ENCODE measurements at places on chromosomes 5 and 9.

DNA sequence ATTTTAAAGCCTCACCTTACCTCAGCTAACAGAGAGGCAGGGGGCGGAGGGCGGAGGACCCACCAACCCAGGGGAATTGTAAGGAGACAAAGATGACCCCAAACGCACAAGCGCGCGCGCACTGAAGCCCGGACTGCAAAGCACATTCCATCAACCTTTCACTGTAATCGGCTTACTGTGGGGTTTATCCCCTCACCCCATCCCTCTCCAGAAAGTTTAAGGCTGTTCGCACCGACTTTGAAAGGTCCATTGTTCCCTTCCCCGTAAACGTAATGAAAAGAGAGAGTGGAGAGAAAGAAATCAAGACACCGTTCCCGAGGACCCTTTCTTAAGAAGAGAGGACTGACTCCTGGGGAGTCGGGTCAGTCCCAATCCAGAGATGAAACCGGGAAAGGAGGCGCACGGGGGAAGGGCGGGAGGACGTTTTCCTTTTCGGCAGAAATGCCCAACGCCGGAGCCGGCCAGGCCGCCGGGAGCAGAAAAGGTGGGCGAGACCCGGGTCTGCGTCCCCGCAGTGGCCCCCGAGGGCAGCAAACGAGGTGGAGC is 464 bp downstream of the CEMIP2 start:
- no peak for DNase-seq

DNA sequence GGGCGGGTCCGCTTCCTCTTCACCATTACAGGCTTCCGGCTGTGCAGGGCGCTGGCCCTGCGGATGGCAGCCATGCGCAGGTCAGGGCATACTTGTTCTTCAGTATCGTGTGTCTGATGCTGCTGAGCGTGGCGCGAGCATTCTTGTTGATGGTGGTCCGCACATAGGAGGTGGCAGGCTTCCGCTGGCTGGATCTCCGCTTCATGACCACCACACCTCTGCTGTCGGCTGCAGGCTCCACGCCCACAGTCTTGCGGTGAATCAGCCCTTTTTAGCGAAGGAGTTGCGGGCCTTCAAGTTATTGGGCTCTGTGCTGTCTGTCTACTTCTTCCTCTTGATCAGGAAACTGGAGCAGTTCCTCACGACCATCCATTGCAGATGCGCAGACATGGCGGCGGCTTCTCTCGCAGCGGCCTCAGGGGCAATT is 62.4 kb upstream of the ZNF608 start:
- no peak for DNase-seq

DNA sequence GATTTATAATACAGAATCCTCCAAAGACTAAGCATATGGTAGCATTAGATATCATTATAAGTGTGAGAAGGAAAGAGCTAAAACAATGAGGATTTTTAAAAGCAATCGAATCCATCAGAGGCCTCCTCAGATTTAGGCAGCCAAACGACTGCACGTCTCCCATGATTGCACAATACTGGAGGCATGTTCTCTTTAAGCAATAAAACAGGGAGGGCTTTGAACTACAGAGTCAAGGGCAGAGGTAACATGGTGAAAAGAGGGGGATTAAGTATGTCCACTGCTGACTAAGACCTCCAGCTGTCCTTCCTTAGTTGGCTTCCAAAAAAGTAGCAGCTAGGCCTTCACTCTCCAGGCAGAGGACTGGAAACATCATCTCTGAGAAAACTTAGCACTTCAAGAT is 298.7 kb upstream of the RGMB start:
- DNase-seq, result no peak

- DNase-seq, result peak; percentile 77
Measured at GRCh38 chr5:181190711-181191525, 14.1 kb downstream of the TRIM7 start.

DNA sequence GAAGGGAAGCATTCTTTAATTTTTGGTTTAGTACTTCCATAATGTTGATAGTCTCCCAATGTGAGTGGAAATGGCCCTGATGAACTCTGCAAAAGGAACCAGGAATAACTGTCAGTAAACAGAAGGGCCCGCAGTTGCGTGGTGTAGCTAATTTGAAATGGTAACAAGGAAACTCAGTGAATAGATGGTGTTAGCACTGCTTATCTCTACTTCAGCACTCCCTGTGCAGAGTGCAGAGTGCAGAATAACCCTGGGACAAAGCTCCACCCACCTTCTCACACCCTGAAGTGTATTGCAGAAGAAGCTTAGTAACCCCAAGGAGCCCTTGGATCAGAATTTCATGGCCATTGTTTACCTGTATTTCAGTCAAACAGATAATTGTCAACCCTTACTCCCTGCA is 158.9 kb downstream of the PCSK5 start:
- DNase-seq, result no peak

DNA sequence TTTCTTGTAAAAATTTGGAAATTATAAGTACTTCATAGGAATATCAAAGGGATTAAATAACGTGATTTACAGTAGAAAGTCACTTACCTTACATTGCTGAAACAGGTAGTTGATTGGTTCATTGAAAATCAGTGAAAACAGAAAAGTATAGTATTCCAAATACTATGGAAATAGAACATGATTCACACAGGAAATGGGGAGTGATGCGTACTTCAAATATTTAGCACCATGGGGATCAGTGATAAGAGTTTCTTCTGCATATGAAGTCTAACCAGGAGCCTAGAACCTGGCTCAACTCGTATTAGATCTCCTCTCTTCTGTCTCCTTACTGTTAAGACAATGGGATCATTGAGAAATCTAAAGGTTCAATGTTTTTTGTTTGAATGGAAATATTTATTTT is 133.3 kb downstream of the FAM174A start:
- DNase-seq, result no peak

DNA sequence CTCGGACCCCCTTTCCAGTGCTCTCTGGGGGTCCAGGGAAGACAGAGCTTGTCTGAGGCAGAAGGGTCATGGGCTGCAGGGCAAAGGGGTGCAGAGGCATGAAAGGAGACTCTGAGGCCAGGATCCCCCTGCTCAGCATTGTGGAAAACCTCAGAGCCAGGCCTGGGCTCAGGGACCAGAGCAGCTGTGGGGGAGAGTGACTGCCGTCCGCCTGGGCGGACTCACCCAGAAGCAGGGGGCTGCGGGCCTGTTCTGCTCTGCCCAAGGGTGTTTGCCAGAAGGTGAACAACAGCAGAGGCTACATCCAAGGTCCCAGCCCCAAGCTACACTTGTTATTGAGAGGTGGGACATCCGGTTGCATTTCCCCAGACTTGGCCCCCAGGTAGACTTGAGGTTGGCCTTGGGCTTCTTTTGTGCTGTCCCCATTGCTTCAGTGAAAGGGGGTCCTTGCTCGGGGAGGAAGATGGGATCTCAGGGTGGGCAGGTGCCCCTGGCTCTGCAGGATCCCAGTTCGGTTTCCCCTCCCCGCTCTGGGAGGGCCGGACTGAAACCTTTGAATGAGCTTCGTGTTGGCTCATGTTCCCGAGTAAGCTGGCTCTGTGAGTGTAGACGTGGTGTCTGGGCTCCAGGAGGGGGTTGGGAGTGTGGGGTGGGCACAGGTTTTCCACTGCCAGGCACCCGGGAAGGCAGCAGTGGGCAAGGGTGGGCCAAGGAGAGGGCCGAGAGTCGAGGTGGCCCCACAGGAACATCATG is 92.1 kb downstream of the COL5A1 start:
- no peak for DNase-seq

- DNase-seq, result no peak
Measured at GRCh38 chr5:81761270-81761669, 10.4 kb upstream of the SSBP2 start.

- DNase-seq, result no peak
Measured at GRCh38 chr5:135847976-135848375, 13.5 kb downstream of the SLC25A48 start.

GRCh38 chr9:93665637-93666438 is 89.5 kb downstream of the PHF2 start:
- DNase-seq, result no peak

DNA sequence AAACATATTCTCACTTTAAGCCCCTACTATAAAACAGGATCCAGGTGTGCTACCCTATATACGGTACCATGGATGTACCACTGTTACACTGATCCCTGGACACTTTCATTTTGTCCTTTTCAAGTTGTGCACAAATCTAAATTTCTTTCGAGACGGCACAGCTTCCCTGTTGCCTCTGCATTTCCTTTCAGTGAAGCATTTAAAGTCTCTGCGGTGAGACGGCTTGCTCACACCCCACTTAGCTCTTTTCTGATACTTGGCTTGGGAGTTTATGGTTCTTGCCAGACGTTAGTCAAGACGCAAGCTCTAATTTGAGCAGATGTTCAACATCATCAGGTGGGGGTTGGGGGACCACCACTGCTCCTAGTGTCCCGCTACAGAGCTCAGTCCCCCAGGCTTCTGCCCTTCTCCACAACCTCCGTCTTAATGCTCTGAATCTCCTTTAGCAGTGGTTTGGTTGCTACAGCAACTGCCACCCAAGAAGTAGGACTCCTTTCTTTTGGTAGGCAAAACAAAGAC is 15.8 kb downstream of the F2RL2 start:
- peak; percentile 70 for DNase-seq

- DNase-seq, result peak; percentile 5
Measured at GRCh38 chr5:57036761-57037160, 84.8 kb upstream of the MIER3 start.

- no peak for DNase-seq
Measured at GRCh38 chr5:62934319-62934718, 355.7 kb downstream of the LRRC70 start.

- no peak for DNase-seq
Measured at GRCh38 chr5:147611483-147611882, 101.6 kb upstream of the DPYSL3 start.

GRCh38 chr9:136365775-136366222 is 2.3 kb upstream of the DNLZ start:
- DNase-seq, result peak; percentile 19

DNA sequence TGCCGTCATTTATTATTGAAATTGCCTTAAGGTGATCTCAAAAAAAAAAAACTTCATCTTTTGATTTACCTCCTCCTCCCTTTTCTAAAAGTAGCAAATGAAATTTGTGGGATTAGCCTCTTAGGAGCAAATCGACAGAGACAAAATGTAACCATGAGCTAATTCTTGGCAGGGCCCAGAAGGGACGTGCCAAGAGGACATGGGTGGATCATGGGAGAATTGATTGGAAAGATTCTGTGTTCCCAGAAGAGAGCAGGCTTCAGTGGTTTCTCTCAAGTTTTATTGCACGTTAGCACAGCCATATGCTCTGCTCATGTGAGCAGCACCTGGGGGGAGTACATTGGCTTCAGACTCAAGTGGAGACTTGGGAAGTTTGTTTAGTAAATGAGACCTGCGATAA is 394.6 kb downstream of the ELAVL2 start:
- DNase-seq, result no peak

- peak; percentile 43 for DNase-seq
Measured at GRCh38 chr5:78367318-78367991, 7.0 kb downstream of the SCAMP1 start.

DNA sequence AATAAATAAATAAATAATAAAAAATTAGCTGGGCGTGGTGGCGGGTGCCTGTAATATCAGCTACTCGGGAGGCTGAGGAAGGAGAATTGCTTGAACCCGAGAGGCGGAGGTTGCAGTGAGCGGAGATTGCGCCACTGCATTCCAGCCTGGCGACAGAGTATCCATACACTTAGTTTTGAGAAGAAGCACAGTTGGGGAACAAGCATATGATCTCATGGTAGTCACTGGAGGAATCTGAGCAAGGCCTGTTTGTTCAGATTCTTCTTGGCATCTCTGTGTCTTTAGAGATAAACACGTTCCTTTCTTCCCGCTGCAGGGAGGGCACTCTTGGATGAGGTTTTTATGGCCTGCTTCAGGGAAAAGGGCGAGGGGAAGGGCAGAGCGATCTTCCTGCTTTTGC is 15.6 kb upstream of the DENND1A start:
- DNase-seq, result no peak

DNA sequence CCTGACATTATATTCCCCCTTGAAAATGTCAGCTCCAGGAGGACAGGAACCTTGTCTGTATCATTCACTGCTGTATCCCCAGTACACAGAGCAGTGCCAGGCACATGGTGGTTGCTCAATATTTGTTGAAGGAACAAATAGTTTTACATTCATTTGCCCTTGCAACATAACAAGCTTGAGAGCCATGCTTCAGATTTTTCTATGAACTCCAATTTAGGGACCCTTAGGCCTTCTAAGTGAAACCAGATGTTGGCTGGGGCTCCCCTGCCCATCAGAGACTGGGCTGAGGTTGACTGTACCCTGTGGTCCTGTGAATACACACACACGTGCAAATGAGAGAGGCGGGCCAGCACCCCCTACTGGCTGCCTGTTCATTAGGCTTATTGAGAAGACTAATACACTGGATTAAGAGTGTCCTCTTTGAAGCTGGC is 214.9 kb upstream of the WWC1 start:
- no peak for DNase-seq

GRCh38 chr5:29054694-29055093 is 2016.3 kb upstream of the CDH9 start:
- no peak for DNase-seq

DNA sequence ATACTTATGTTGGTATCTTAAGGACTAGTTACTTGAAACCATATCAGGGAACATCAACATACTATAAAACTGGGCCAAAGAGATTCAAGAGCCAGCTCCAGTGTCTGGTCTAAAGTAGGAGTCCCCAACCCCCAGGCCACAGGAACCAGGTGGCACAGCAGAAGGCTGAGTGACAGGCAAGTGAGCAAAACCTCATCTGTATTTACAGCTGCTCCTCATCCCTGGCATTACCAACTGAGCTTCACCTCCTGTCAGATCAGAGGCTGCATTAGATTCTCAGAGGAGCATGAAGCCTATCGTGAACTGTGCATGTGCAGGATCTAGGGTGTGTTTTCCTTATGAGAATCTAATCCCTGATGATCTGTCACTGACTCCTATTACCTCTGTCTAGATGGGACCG is 581.6 kb upstream of the CDH9 start:
- DNase-seq, result no peak

DNA sequence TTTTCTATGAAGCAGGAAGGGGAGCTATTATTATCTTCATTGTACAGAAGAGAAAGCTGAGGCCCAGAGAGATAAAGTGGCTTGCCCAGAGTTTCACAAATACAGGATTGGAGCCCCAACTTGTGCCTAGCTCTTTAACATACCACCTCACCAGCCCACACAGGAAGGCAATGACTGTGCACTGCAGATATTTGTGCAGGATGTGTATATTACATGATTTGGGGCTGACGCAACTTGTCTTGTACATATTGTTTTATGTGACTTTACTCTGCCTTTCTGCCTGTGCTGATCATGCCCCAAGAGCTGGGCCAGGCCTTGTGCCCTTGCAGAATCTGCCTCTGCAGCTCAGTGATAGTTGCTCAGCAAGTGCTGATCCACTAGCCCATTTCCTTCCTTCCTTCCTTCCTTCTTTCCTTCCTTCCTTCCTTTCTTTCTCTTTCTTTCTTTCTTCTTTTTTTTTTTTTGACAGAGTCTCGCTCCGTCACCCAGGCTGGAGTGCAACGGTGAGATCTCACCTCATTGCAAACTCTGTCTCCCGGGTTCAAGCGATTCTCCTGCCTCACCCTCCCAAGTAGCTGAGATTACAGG is 106.6 kb upstream of the TBCA start:
- no peak for DNase-seq

Data from OCI-LY7 (cell line).